ENCODE measurements at places on chromosomes 11 and 22.

DNA sequence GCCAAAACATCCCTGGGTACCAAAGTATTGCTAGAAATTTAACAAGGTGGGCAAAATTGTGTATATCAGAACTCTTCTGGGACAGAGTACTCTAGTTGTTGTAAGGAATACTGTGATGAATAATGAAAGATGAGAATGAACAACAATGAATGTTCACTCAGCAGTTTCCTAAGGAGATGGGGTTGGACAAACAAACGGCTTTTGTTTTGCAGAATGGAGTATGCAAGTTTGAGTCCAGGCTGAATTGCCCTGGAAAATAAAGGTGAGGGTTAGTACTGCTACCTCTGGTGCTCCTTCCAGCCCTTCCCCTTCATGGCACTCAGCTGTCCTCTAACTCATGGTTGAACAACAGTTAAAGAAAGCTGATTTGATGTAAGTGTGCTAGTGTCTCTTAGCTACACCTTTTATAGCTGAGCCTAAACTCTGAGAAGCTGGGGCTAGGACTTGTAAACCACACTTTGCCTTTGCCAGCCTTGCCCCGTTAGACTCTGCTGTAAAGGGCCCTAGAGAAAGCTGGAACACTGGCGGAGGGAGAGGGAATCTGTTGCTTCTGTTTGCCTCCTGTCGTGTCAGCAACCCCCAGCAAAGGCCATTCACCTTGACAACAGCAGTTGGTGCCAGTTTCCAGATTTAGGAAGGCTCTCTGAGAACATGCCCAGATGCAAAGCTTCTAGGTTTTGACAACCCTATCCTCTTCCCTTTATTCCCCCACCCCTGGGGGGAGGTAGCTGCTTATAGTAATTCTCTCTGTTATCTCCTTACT, 41.2 kb upstream of the POLD3 start:
- no peak for DNase-seq

DNA sequence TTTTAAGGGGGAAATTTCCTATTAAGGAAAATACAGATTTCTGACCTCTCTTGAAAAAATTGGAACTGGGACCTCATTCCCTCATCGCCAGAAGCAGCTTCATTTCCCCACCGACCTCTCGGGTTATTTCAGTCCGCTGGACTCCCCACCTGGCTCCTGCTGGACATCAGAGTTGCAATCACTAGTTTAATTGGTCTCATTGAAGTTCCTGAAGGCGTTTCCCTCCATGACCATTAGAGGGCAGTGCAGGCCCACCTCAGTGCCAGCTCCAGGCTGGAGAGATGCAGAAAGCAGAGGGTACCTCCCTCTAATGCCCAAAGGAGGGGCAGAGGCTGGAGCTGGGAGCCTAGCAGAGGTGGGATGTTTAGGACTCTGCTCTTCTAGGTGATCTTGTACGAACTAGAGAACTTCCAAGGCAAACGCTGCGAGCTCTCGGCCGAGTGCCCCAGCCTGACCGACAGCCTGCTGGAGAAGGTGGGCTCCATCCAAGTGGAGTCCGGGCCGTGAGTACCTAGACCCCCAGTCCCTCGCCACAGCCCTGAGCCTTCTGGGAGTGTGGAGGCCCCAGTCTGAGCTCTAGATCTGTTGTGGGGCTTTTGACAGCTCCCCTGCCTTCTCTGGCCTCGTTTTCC, 2.7 kb downstream of the CRYBB3 start:
- DNase-seq, result peak; percentile 76

- DNase-seq, result no peak
Observed at GRCh38 chr11:83881428-83881827, 595.3 kb upstream of the CCDC90B start.

GRCh38 chr11:124898263-124898680, 607 bp upstream of the ROBO4 start:
- DNase-seq, result peak; percentile 16

GRCh38 chr11:30861064-30861463, 274.9 kb upstream of the MPPED2 start:
- no peak for DNase-seq

- no peak for DNase-seq
Observed at GRCh38 chr11:6615046-6615445, 3.0 kb upstream of the TAF10 start.

GRCh38 chr11:65589444-65590239, 6.0 kb downstream of the KCNK7 start:
- DNase-seq, result peak; percentile 71

DNA sequence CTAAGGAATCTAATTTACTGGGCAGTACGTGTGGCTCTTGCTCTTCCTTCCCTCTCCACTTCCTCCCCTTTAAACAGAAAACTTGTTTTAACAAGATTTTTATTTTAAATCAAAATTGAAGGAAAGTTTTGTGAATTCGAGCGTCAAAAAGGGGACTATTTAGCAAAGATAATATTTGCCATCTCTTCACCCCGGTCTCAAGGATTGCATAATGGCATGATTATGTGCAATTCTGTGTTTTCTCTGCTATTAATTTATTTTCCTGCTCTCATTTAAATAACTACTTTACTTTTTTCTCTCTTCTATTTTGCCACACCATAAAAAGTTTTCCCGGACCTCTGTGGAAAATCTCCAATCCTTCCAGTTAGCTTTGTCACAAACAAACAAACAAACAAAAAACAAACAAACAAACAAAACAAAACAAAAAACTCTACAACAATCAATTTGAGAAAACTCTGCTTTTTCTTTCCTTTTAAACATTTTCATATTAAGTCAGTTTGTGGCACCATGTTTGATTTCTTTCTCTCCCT, 10.2 kb upstream of the PAX6 start:
- no peak for DNase-seq

GRCh38 chr22:29115682-29116288, 43.0 kb downstream of the KREMEN1 start:
- no peak for DNase-seq
